ENCODE measurements at places on chromosomes 2 and 18.

- DNase-seq = no peak
Observed at GRCh38 chr2:189024901-189025618, 50.9 kb downstream of the COL3A1 start.

DNA sequence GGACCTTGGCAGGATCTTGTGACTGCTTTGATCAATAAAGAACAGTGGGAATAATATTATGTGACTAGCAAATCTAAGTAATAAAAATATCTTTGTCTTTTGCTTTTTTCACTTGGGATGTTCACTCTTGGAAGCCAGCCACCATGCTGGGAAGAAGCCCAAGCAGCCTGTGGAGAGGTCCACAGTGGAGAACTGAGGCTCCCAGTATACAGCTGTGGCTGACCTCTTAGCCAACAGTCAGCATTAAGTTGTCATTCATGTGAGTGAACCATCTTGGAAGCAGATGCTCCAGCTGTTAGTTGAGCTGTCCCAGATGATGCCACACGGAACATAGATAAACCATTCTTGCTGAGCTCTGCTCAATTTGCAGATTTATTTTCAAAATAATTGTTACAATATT is 160.0 kb downstream of the OSR1 start:
- no peak for DNase-seq

- DNase-seq = no peak
Observed at GRCh38 chr2:231221761-231222160, 23.3 kb downstream of the ARMC9 start.

DNA sequence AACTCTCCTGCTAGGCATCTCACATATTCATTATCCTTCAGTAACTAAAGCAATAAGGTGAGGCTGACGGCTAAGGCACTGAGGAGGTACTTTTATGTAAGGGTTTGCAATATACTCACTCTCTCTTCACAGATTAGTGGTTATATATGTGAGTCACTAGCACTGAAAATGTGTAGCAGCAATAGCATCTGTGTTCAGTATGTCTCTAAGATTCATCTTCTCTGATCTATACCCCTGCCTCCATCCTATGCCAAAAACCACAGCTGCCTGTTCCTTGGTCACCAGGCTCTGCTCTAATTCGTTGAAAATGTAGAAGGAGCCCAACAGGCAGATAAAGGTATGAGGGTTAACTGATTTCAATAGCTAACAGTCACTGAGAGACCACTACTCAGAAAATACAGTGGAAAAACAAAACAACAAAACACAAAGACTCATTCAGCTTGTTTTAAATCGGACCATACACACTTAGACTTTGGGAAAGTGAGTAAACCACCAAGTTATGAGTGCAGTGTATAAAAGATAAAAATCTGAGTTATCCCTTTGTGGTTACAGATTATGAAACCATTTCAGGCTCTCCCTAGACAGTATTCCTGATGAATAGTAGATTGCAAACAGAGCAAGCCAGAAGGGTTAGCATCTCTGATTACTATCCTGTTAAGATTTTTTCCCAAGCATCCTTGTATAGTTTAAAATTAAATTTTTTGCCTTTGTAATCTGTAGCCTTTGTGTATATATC is 75.3 kb upstream of the CYP26B1 start:
- no peak for DNase-seq

DNA sequence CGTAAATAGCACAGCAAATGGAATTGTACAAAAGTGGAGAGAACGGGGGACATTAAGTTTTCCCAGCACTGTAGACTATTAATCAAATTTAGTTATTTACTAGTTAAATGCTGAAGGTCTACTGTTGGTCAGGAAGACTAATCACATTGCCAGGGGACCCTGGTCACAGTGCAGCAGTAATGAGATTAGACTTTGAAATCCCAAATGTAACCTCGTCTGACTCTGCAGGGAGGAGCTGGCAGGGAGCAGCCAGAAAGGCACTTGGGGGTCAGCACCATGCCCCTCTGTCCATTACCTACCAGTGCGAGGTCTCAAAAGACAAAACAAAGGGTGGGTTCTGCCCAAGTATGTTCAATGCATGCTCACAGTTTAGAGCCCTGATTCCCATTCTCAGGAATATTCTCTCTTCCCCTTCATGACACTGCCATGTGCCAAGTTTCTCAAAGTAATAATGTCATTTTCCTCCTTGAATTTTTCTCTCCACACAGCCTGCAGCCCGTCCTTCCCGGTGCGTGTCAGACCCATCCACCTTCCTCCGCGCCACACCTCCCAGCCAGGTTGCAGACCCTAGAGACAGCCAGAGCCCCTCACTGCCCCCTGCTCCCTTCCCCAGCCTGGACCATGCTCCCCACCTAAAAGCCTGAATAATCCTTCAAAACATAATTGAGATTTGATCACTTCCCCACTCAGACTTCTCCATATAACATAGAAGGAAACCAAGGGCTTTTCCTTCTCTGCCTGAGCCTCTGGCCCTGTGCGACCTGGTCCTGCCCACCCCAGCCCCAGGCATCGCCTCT is 52.5 kb downstream of the TMEM18 start:
- no peak for DNase-seq

GRCh38 chr2:149020432-149020851 is 18.1 kb upstream of the LYPD6B start:
- DNase-seq = no peak

DNA sequence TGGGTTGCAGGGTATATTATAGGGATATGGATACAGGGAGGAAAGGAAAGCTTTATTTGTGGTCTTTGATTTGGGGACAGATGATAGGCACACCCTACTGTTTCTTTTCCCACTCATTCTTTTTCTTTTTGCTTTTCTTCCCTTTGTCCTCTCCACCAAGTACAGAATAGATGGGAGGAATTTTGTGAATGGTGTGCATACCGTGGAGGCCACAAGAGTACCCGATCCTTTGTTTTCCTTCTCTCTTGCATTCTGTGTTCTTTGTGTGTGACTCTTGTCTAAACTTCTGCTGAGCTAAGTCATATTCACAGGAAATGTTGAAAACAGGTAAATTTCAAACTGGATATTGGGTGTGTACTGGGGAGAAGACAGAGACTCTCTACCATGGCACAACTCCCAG is 321.4 kb upstream of the SLC8A1 start:
- no peak for DNase-seq

- no peak for DNase-seq
Observed at GRCh38 chr2:73337828-73338227, 44.5 kb upstream of the EGR4 start.

DNA sequence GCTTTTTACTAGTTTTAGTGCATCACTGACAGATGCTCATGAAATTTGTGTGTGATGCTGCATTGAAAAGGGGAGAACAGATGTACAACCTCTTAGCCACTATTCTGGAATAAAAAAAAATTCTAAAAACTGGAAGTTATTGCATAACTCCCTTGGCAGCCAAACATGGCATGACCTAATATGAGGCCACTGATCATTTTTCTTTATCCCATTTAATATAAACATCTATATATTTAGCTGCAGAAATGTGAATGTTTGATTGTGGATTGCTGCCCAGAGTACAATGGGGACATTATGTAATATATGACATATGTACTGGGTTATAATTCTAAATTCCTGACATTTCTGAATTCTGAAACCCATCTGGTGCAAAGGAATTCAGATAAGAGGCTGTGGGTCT is 86.5 kb downstream of the CDCA7 start:
- no peak for DNase-seq

- DNase-seq = no peak
Observed at GRCh38 chr2:109065391-109065734, 63.6 kb upstream of the SH3RF3 start.

DNA sequence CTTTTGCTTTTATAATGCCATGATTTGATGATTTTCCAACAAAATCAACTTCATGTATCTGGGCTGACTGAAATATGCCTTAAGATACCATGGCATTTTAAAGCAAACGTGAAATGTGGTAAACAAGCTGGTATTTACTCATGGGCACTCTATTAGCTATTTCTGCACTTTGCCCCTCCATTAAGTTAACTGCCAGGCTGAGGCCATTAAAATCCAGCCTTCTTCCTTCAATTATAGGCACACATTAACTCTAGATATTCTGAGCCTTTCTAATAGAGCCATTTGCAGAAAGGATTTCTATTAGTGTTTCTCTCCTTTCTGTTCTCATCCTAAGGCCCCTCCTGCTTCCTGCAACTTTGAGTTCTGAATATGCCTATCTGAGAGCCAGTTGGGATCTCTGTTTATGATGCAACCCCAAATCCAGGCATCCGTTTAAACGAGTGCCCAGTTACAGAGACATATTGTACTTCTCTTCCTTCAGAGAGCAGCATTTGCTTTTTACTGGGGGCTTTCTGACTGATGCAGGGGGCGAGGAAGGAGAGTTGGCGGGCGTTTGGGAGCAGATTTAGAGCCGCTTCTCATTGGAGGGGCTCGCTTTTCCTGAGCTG is 1.6 kb upstream of the KCNJ3 start:
- no peak for DNase-seq

DNA sequence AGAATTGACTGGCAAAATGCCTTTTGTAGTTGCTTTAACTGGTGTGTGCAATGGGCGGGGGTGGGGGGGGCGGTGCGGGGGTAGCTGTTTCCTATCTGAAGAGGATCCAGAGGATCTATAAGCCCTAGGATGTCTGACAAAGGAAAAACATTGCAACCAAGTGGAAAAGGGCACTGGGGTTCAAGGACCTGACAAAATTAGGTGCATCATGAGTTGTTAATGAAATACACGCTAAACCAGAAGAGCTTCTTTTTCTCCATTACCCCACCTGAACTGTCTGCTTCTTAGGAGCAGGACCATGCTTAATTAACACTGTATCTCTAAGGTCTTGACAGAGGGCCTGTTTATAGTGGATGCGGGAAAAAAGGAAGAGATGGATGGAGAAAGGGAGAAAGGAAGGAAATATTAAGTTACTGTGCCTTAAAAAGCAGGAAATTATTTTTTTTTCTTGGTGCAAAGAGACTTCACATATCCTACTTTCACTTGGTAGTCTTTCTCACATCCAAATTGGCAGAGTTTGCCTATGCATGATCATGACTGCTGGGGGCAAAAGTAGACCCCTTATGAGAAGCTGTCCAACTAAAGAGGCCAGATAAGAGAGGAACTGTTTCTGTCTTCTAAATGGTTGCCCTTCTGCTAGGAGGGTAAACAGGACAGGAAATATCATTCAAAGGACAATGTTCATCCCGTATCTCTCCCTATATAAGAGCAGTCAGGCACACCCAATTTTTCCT is 4.6 kb downstream of the RND3 start:
- DNase-seq = no peak

GRCh38 chr2:66058675-66059074 is 376.2 kb upstream of the MEIS1 start:
- DNase-seq = no peak

DNA sequence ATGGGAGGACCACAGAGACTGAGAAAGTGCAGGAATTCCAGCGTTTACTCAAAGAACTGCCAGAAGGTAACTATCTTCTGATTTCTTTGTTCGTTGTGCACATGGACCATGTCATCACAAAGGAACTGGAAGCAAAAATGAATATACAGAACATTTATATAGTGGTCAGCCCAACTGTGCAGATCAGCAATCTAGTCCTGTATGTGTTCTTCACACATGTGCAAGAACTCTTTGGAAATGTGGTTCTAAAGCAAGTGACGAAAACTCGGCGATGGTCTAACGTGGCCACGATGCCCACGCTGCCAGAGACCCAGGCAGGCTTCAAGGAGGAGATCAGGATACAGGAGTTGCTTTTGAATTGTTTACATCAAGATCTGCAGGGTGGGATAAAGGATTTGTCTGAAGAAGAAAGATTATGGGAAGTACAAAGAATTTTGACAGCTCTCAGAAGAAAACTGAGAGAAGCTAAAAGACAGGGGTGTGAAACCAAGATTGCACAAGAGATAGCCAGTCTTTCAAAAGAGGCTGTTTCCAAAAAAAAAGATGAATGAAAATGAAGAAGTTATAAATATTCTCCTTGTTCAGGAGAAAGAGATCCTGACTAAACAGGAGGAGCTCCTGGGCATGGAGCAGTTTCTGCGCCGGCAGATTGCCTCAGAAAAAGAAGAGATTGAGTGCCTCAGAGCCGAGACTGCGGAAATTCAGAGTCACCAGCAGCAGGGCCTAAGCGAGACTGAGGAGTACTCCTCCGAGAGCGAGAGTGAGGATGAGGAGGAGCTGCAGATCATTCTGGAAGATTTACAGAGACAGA is 8.3 kb upstream of the CHST10 start:
- no peak for DNase-seq

GRCh38 chr2:101998896-101999789 is 7.4 kb downstream of the IL1R2 start:
- no peak for DNase-seq

- no peak for DNase-seq
Observed at GRCh38 chr18:62485684-62486083, 37.1 kb upstream of the ZCCHC2 start.

GRCh38 chr2:27902098-27902497 is 11.6 kb downstream of the BABAM2 start:
- no peak for DNase-seq

DNA sequence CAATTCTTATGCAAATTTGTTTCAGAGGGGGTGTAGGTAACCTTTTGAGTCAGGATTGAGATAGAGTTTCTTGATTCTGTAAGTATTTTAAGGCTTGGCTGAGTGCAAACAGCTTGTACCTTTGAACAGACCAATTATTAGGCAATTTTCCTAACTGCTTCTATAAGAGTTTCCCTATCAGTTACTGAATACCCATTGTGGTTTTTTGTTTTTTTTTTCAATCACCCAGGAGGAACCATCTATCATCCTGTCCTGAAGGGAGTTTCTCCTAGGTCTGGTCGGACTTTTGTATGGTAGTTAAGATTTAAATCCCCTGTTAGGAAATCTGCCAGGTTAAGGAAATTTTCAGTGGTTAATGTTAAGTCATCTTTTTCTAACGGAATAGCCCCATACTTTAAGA is 319.4 kb upstream of the SLC39A10 start:
- no peak for DNase-seq

- DNase-seq = no peak
Observed at GRCh38 chr2:1045109-1045508, 94.5 kb downstream of the SNTG2 start.

DNA sequence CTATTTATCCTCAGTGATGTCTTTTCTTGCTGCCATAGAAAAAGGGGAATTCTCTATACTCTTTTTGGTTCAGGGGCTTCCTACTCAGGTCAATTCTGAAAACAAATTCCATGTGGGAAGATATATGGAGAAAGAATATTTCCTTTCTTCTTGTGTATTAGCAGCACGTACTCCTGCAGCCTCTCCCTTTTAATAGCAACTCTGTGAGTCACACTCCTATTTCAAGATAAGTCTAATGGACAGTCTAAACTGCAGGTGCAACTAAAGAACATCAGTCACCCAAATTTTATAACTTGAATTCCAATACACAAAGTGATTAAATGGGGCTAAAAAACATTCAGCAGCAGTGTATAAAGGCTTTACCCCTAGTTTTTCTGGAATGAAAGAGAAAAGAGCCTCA is 942.2 kb downstream of the CNTNAP5 start:
- DNase-seq = no peak

GRCh38 chr18:26794230-26795101 is 71.0 kb downstream of the AQP4 start:
- no peak for DNase-seq
